ENCODE measurements at places on chromosomes 3 and 15. TPM values are rescaled to one million over a fixed set of nuclear protein-coding genes. Genes with fewer than 3 reads are reported as not detected.

Gene LRRK1
- total RNA-seq, result 15.3 TPM

Gene ZNF639
- total RNA-seq, result 24.9 TPM

Gene BBS4
- total RNA-seq, result 20.1 TPM

Gene SST
- total RNA-seq, result not detected

Gene GOLGA8J
- not detected for total RNA-seq

Gene CIDEC
- total RNA-seq, result 6.6 TPM

Gene TMC3
- total RNA-seq, result not detected

Gene TMEM207
- total RNA-seq, result not detected

Gene XCR1
- total RNA-seq, result not detected

Gene SYNM
- 40.0 TPM for total RNA-seq

Gene SOX14
- not detected for total RNA-seq

Gene ACKR2
- total RNA-seq, result not detected

Gene TPRG1
- total RNA-seq, result 0.38 TPM

Gene IL20RB
- 0.76 TPM for total RNA-seq

Gene LTF
- not detected for total RNA-seq

Gene CD96
- total RNA-seq, result not detected

Gene LMAN1L
- not detected for total RNA-seq

Gene FAM81A
- 13.3 TPM for total RNA-seq

Gene MAGI1
- 3.2 TPM for total RNA-seq

Gene SUCNR1
- total RNA-seq, result 0.17 TPM

Gene GP5
- total RNA-seq, result not detected

Gene RARRES1
- total RNA-seq, result 9.2 TPM

Gene ZPLD1
- total RNA-seq, result 0.08 TPM

Gene UMPS
- 52.2 TPM for total RNA-seq

Gene LRTM1
- total RNA-seq, result not detected

Gene ANKRD28
- total RNA-seq, result 51.2 TPM

Gene GPR62
- total RNA-seq, result not detected

Gene DISP2
- total RNA-seq, result 1.2 TPM

Gene MST1R
- 7.6 TPM for total RNA-seq

Gene LCTL
- total RNA-seq, result not detected

Gene KCNAB1
- total RNA-seq, result not detected

Gene LACTB
- total RNA-seq, result 15.8 TPM

Gene LRRC31
- not detected for total RNA-seq

Gene EFHB
- total RNA-seq, result 0.63 TPM

Gene PLSCR2
- not detected for total RNA-seq

Gene SLC25A20
- total RNA-seq, result 12.9 TPM

Gene PIGZ
- total RNA-seq, result 1.6 TPM

Gene NANOGP8
- total RNA-seq, result not detected
